ENCODE measurements at places on chromosomes 1 and 21. TPM values are rescaled to one million over a fixed set of nuclear protein-coding genes. Genes with fewer than 3 reads are reported as not detected.

The AK4 gene
- polyA plus RNA-seq: 31.2 TPM

The MANEAL gene
- polyA plus RNA-seq: 0.93 TPM

The CDKN2C gene
- 25.5 TPM for polyA plus RNA-seq

The GJA5 gene
- polyA plus RNA-seq: 57.1 TPM

The PCP4 gene
- 6.0 TPM for polyA plus RNA-seq

The DLGAP3 gene
- 0.05 TPM for polyA plus RNA-seq

The TEDDM1 gene
- not detected for polyA plus RNA-seq

The CFAP141 gene
- not detected for polyA plus RNA-seq

DNA sequence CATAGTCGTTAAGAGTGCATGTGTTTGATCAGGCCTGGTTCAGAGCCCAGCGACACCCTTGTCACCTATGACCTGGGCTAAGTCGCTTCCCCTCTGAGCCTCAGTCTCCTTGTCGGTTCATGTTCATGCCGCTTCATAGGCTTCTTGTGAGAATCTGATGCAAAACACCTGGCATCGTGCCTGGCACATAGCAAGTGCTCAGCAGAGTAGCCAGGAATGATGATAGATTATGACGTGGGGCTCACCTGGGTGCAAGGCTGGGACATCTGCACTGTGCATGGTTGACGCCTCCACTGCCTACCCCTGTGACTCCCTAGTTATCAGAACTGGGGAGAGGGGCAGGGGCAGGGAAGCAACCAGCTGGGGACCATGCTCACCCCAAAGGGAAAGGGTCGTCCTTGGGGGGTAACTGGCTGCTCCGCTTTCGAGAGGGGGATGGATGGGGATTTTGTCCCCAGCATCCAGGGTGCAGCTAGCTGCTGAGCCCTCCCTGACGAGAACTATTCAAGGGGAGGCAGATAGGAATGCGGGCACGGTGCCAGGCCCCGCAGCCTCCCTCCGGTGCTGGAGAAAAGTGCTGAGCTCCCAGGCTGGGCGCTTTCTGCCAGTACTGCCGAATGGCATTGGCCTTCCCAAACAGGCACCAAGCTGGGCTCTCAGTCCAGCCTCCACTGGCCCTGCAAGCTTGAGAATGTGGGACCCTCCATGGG, 9.3 kb downstream of the EFHD2 start:
- DNase-seq: no peak

- DNase-seq: peak; percentile 27
Observed at GRCh38 chr1:172398193-172398592, 22.3 kb upstream of the C1orf105 start.

GRCh38 chr21:46153247-46154154, 1.9 kb downstream of the FTCD start:
- DNase-seq: peak; percentile 84

DNA sequence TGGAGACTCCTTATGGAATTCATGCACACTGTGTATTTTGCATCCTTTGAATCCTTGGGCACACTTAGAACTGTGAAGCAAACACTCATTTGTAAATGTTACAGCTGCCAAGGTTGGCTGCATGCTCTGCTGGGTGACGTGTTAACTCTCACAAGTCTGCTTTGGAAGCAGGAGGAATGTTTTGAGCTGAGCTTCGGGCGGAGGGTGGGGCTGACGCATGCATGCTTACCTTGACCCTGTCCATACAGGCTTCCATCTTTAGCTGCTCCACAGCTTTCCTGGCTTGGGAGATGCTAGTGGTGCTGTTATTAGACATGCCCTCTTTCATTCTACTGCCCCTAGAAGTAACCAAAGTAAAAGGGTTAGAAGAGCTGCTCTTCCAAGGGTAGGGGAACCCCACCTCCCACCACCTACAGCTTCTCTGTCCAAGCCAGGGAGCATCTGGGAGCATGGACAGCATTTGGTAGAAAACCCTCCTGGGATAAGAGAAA, 66.0 kb downstream of the GNG4 start:
- no peak for DNase-seq

- DNase-seq: peak; percentile 72
Observed at GRCh38 chr1:206909161-206909882, 12.1 kb downstream of the IL24 start.

GRCh38 chr1:204744107-204744779, 58.7 kb upstream of the LRRN2 start:
- no peak for DNase-seq

DNA sequence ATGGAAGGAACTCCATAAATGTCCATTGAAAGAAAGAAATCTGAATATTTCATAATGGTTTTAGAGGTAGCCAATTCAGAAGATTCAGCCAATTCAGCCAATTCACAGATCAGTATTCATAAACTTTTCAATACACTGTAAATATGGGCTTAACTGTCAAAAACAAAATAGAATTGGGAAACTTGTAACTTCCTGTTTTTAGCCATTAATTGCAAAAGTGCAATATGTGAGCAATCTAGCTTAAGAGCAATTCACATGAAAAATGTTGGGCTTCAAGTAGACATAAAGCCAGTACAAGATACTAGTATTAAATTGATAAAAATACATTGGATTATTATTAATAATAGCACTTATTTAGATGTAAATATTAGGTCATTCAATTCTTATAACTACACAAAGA, 27.5 kb upstream of the PLPPR4 start:
- no peak for DNase-seq

GRCh38 chr21:32307706-32308105, 9.1 kb downstream of the MRAP start:
- no peak for DNase-seq

- DNase-seq: peak; percentile 33
Observed at GRCh38 chr1:2374252-2375155, 16.9 kb downstream of the MORN1 start.

GRCh38 chr1:17255336-17255735, 6.4 kb downstream of the PADI3 start:
- DNase-seq: no peak

GRCh38 chr1:216461466-216461865, 38.2 kb upstream of the USH2A start:
- DNase-seq: no peak

GRCh38 chr1:206067486-206068227, 14.7 kb downstream of the RHEX start:
- DNase-seq: no peak

DNA sequence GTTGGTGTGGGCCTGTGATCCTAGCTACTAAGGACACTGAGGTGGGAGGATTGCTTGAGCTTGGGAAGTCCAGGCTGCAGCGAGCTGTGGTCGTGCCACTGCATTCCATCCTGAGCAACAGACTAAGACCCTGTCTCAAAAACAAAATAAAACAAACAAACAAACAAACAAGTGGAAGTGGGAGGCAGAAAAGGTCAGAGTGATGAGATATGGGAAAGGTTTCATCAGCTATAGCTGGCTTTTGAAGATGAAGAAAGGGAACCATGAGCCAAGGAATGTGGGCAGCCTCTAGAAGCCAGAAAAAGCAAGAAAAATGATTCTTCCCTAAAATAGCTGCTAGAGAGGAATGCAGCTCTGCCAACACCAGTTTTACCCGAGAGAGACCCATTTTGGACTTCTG, 10.6 kb upstream of the NUCKS1 start:
- no peak for DNase-seq

DNA sequence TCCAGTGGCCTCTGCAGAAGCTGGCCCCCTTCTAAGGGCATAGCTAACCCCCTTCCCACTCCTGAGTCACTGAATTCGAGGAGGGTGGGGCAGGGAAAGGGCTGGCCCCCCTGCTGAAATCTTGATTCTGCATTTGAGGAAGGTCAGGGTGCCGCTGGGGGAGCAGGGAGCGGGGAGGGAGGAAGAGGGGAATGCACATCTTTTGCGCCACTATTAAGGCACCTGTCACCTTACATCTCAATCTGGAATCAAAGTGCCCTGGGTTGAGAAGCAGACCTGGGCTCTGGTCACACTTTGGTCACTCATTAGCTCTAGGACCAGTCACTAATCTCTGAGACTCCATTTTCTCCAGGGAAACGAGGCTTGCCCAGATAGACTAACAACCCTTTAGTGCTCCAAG, 62.0 kb downstream of the TOR1AIP2 start:
- no peak for DNase-seq

GRCh38 chr1:244918421-244919319, 54.3 kb upstream of the HNRNPU start:
- DNase-seq: peak; percentile 81

DNA sequence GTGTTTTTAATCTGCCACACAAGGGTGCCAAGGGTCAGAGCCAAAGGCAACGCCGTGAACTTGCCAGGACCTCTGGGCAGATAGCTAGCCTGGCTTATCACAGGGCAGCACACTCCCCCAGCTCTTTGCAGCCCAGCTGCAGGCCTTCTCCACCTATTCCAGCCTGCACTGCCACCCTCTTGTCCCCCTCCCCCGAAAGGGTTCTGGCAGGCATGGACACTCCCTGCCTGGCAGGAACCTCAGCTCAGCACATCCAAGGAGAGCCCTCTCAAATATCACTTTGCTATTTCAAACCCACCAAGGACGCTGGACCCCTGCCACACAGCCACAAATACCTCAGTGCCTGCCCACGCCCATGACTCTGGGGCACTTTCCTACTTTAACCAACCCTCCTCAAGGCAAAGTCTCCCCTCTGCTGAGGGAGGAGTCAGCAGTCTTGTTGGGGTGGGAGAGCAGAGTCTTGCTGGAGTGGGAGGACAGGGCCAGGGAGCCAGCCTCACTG, 9.1 kb downstream of the SSBP3 start:
- DNase-seq: peak; percentile 55

DNA sequence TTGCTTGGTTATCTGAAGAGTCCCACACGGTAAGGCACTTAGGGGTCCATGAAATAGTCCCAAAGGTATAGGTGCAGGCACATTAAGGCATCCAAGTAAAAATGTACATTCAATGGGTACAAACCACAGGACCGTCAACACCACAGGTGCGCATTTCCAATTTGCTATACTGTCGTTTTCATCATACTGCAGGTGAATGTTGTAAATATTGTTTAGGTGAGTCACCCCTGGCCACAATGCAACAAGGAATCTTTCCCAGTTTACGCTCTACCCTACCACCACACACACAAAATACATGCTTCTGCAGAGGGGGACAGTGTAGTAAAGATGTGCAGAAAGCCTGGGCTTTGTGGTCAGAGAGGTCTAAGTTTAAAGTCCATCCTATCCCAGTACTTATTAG, 13.7 kb downstream of the CADM3 start:
- no peak for DNase-seq

GRCh38 chr1:151562661-151563060, 22.6 kb downstream of the TUFT1 start:
- no peak for DNase-seq

DNA sequence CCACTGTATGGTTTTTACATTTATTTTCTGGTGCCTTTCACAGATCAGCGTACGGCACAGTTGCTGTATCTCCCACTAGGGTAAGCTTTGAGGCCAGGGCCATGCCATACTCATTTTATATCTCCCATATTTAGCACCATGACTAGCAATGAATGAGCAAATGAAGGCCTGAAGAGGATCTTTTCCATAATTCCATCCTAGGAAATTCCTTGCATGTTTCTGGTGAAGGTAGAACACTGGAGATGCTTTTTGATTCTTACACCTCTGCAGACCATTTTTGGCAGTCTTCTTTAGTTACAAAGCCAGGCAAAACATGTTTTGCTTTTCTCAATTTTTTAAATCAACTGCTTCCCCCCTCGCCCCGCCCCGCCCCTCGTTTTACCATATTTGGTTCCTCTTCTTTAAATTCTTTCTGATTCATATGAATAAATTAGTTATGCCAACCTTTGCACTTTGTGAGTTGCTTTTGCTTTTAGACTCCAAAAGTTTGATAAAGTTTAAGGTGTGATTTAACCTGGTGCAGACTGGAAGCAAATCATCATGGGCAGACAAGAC, 78.9 kb upstream of the AK4 start:
- DNase-seq: no peak

DNA sequence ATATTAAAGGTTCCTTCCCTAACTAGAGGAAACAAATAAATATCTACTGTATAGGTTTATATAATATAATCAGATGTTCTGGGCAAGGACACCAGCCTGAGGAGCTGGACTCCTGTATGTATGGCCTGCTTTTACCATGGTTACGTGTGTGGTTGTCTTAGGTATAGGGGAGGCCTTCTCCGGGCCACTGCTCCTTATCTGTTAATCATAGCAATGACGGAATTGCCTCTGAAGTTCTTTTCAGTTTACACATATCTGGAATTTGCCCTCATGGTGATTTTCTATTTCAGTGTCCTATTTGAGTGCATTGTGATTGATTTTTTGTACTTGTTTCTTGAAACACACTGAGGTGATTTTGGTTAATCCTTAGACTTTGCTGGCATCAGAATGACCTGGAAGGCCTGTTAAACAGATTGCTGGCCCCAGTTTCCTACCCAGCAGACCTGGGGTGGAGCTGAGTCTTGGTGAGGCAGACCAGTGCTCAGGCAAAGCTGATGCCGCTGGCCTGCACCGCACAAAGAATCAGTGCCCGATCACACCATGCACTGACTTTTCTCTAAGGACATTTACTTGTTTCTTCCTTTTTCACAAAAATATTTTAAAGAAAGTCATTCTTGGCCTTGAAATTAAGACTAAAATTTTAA, 18.5 kb downstream of the ABCB10 start:
- no peak for DNase-seq

GRCh38 chr1:239417986-239418640, 31.7 kb downstream of the CHRM3 start:
- no peak for DNase-seq

GRCh38 chr1:169371404-169371803, 3.4 kb downstream of the BLZF1 start:
- no peak for DNase-seq
